ENCODE measurements at places on chromosomes 1 and 21.

DNA sequence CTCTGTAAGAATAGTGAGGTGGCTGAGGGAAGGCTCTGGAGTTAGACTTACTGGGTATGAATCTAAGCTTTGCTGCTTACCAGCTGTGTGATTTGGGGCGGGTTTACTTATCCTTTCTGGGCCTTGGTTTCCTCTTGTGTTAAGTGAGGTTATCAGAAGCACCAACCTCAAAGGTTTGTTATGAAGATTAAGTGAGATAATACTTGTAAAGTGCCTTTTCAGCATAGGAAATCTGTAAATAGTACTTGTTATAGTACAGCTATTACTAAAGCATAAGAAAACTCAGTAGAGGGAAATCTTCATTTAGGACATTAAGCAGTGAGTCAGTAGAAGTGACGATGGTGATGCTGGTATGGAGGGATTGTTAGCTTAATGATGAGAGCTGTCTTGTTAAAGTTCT is 12.1 kb downstream of the HHAT start:
- DNase-seq = no peak

DNA sequence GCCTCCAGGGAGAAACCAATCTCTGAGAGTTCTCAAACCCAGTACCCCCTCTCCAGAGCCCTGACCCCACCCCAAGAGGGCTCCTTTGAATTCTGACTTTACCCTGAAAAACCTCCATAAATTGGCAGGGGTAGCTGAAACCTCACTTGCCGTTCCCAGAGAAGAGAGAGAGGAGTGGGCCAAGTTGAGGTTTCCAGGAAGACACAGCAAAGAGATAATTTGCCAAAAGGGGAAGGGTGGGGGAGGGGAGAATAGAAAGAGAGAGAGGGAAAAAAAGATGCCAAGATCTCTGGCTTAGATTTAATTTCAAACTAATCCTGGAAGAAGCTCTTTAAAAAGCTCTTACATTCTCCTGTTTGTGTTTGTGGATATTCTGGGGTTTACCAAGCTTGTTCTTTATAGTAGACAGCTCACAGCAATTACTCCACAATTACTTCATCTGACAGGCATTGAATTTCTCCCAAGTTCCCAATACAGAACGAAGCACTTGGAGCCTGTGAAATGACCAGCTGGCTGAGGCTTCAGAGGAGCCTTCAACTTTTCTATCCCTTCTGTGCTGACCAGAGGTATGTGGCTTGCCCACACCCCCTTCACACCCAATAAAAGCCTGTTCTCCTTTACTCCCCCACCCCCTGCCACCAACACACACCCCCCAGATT is 1.1 kb upstream of the GRHL3 start:
- DNase-seq = no peak

- DNase-seq = no peak
Measured at GRCh38 chr1:2891923-2892448, 90.5 kb upstream of the TTC34 start.

DNA sequence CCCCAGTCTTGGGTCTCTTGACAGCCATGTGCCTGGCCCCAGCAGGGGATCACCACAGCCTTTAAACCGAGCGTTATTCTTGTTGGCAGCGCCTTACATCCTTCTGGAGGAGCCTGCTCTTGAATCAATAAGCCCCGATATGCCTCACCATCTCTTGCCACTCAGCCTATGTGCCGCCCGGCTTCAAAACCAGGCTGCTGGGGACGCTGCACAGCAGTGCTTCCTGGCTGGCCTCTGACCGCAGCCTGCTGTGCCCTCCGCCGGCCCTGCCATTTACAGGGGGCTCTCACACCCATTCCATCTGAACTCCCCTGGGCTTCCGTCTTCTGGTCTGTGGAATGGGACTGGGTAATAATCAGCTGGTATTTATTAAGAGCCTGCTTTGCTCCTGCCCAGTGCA is 3.0 kb upstream of the PEX10 start:
- no peak for DNase-seq

DNA sequence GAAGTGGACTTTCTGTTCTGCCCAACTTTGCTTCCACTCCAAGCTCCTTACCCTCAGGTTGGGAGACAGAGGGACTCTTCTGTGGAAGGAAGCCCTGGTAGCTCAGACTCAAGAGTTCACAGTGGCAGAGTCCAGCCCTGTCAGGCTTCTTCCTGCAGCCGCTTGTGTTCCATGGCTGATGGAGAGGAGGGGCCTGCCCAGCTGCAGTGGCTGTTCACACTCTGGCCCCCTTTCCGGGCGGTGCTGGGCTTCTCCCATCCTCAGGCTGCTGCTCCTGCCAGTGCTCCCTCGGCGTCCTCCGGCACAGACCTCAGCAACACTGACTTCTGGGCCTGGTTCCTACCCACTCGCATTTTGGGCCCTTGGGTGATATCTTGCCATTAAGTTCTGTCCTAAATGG is 4.0 kb downstream of the KRTAP10-1 start:
- no peak for DNase-seq
